ENCODE measurements at places on chromosomes 2 and 18.
A peak's percentile ranks its signal among the peaks of the same experiment; 100 is the strongest.

GRCh38 chr18:13548966-13549879 is 177.1 kb downstream of the FAM210A start:
- DNase-seq = no peak

GRCh38 chr18:34915046-34915445 is 126.2 kb upstream of the MAPRE2 start:
- DNase-seq = no peak

DNA sequence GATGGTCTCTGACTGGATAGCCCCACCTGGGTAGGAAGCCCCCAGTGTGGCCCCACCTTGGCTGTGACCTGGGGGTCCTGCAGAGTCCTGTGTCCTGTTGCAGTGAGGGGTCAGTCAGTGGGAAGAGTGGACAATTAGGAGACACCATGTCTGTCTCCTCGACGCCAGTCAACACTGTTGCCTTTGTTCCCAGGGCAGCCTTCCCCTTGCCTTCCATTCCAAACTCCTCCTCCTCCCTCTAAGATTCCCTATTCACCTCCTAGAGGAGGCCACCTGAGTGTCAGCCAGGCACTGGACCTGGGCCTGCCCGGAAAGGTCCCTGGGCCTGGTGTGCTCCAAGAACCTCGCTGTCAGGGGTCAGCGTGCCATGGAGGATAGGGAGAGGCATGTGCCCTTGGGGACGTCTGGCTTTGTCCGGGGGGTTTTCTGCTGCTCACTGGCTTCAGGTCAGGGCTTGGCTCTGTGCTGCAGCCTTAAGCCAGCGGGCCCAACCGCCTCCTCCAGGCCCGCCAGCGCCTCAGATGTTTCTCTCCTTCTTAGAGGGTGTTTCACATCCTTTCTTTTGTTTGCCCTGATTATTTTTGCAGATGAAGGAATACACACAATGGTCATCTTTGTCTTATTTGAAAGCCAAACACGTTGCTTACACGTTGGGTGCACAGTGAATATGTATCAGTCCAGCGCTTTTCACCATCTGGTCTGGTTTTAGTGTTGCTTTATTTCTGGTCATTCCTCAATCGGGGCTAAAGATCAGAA is 68.9 kb downstream of the HPCAL1 start:
- DNase-seq = peak; percentile 42

- DNase-seq = no peak
These were observed 155.4 kb downstream of the ARL4C start for GRCh38 chr2:234341306-234341985.
